ENCODE measurements at places on chromosomes 3 and 15. TPM values are rescaled to one million over a fixed set of nuclear protein-coding genes. Genes with fewer than 3 reads are reported as not detected.

DNA sequence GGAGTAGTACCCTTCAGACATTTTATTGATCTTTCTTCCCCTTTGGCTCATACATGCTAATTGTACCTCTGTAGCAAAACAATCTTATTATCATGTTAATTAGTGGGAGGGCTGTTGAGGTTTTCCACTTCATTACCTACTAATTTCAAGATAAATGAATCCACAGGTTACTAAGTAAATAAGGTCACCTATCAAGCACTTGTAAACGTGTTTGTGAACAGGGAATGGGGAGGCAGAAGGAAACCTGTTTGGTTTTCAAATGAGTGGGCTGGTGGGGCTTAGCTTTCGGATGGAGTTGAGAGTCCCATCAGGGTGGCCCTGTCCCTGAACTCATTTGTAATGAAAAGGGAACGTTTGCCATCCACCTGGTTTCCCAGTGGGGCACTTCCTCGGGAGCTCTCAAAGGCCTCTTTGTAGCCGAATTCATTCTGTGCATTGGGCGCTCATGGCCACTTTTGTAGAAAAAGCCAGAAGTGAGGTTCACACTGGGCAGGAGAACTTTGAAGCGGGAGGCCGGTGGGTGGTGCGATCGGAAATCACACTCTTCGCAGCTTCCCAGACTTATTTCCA lies 419.8 kb upstream of the NR2F2 start:
- no peak for DNase-seq

- no peak for DNase-seq
Observed at GRCh38 chr15:22855791-22856190, 17.3 kb downstream of the NIPA2 start.

DNA sequence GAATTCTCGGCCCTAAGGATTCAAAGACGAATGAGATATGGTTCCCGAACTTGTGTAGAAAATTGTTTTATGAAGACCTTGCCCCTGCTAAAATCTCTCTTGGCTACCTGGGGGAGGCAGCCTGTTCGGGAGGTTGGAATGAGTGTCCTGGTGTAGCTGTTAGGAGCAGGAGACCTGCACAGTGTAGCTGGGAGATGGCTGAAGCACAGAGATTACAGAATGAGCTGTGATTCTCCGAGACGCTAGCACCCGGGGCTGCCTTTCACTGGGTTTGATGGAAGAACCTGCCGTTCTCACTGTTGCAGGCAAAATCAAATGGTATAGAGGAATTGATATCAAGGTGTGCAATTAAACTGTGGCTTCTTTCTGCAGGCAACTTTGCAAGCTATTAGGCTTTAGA lies 68.0 kb downstream of the TRAK1 start:
- DNase-seq: no peak

Gene LEKR1
- 0.81 TPM for total RNA-seq

DNA sequence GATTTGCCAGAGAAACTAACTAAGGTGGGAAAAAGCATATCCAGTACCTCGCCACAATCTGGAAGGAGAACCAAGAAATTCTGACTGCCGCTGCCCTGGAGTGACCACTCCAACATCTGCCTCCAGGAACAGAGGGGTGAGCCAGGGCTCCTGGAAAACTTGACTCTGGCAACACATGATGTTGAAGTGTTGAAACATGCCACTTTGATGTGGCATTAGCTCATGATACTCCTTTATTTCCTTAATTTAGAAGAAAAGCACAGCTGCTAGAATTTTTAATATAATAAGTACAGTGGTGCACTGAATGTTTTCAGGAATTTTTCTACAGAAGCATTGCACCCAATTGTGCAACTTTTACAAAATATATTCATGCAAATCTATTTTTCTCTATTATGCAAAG lies 109.9 kb upstream of the BCL6 start:
- DNase-seq: no peak

Gene SEMA6D
- total RNA-seq: not detected

Gene RASL12
- not detected for total RNA-seq

Data from activated CD8-positive, alpha-beta T cell treated with anti-CD3 and anti-CD28 coated beads, Interleukin-2, amount 10 ng/mL, durations not matched to agents 7 days and 5 days (primary cell).